M059J (cell line): ENCODE measurements at places on chromosomes 11 and 22.

DNA sequence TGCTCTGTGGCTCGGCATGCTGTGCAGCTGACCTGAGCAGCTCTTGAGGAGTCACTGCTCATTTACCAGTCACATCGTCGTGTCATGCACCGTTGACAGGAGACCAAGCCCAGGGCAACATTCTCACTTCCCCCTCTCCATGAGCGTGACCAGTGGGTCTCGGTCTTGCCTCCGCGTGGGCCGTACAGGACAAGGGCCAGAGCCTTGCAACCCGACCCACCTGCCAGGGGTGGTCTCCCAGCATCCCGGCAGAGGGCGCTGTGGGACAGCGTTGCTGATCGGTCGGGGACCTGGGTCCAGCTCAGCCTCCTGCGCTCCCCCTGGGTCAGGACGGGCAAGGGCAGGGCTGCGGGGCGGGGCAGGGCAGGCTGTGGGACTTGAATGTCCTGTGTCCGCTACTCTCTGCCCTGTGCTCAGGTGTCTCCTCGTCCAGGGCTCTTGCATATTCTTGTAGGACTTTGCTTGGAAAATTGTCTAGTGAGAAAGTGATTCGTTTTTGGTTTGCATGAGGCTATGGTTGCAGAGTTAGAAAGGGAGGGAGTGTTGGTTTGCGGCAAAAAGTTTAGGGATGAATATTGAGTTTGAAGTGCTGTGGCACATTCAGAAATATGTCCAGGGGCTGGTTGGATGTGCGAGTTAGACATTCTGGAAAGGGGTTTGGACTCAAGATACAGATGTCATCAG is 16.2 kb downstream of the EIF4G2 start:
- DNase-seq, result peak; percentile 80

DNA sequence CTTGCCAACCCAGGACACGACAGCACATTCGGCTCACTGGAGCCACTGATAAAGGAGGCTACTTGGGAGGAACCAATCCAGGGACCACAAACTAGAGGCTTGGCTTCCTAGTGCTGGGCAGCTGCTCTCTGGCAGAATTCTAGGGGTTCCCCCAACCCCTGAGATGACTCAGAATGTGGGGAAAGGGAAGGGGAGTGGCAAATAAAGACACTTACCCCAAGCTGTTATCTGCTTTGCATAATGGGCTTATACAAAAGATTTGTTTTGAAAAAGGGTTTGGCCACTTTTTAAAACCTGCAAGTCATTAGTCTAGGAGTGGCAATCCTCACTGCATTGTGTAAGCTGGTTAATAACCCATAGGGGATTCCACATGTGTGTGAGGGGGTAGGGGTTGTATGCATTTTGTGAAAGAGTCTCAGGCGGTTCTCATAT is 64.1 kb upstream of the LMO1 start:
- DNase-seq, result peak; percentile 27

- DNase-seq, result peak; percentile 25
Observed at GRCh38 chr22:26143806-26144325, 25.4 kb upstream of the SEZ6L start.

- no peak for DNase-seq
Observed at GRCh38 chr11:127875131-127875530, 712.2 kb downstream of the ETS1 start.

DNA sequence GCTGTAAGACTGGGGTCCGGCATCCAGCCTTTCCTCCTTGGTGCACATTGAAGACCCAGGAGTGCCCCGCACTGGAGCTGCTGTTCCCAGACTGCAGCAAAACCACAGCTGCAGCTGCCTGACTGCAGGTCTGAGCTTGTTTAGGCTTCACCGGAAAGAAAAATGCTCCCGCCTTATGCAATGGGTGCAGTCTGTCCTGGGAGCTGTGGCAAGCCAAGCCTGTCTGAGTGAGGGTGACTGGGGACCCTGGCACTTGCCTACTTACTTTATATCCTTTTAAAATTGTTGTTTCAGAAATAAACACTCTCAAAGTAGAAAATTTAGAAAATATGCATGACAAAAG is 23.3 kb upstream of the CD44 start:
- no peak for DNase-seq

GRCh38 chr11:16296273-16296672 is 60.1 kb downstream of the SOX6 start:
- DNase-seq, result no peak
